NCI-H146 (cell line): ENCODE measurements at places on chromosomes 3 and 15.

GRCh38 chr3:190588570-190588969 is 74.7 kb downstream of the IL1RAP start:
- no peak for DNase-seq

DNA sequence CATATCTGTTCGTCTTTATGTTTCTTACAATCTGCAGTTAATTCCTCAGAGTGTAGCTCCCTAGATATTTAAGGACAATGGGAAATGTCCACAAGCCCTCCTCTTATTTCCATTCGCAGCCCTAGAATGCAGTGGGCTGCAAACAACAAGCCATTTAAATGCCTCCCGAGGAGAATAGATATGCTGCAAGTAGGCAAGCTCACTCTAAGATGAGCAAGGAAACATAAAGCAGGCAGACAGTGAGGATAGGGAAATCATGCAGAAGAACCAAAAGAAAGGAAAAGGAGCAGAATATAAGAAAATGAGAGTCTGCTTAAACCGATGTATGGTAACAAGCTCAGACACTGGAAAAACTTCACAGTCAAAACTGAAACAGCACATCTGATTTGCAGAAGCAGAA is 561.9 kb downstream of the GBE1 start:
- no peak for DNase-seq

DNA sequence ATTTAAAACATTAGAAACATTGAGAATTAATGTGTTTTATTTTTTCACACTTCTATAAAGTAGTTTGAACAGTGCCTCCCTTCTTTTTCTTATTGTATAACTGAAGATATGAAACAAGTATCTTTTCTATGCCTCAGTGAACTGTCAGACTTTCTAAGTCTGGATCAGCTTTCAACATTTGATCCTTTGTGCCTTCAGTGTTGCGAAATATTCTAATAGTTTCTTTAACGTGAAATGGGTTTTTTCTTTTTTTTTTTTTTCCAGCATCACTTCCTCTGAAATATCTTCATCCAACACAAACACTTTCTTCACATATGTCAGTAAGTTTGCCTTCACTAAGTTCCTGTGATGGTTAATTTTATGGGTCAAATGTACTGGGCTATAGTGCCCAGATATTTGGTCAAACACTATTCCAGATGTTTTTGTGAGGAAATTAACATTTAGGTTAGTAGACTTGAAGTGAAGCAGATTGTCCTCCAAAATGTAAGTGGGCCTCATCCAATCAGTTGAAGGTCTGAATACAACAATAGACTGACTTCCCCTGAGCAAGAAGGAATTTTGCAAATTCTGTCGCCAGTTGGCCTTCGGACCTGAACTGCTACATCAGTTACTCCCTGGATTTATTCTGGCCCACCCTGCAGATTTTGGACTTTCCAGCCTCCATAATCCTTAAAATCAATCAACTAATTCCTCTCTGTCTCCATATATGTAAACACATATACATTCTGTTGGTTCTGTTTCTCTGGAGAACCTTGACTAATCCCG is 6.4 kb upstream of the CPOX start:
- DNase-seq: no peak

GRCh38 chr15:64315216-64315615 is 40.8 kb downstream of the CSNK1G1 start:
- DNase-seq: no peak

DNA sequence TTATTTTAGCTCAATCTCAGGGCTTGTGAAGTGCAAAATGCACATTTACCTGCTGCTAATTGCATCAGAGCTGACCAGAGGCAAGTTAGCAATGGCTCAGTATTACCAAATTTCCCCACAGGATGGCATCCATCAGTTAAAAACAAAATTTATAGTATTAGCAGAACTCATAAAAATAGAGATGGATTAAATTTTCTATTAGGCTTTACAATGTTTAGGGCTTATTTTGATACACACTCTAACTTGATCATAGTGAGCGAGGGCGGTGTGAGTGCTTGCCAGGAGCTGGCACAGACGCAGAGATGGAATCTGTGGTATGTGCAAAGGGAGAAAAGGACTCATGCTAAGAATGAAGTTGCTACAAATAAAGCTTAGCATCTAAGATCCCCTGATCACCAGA is 241.0 kb downstream of the NSUN3 start:
- DNase-seq: no peak

DNA sequence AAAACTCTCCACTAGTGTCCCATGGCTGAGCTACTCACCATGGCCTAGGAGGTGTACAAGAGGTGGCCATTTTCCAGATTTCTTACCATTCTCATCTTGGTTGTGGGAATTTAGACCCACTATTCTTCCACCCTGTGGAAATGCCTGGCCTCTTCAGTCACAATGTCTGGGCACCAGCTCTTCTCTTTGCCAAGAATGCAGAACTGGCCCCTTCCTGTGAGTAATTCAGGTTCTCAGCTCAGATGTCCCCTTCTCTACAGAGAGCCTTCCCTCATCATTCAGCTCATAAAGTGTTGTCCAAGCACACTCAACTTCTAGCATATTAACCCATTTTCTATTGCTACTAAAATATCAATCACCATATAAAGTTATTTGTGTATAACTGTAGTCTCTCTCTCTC is 575.5 kb upstream of the KCNMB2 start:
- no peak for DNase-seq

DNA sequence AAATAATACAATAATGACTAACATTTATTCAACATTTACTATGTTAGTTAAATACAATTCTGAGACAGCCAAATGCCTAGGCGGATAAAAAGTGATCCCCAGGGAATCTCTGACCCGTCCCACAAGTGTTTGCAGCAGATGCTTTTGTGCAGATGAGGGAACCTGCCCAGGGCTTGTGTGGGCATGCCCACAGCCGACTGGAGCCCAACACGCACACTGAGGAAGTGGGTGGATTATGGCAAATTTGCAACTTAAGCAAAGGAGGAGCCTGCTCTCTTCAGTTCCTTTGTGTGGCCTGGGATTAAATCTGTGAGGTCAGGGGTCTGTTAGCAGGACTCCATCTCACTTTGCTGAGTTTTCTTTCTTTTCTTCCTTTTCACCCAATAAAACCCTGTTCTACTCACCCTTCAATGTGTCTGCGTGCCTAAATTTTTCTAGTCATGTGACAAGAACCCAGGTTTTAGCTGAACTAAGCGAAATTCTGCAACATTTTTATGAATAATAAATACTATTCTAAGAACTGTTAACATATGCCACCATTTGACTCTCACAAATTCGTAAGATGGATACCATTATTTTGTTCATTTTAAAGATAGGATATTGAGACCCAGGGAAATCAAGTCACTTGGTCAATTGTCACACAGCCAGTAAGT is 13.9 kb upstream of the RTP1 start:
- DNase-seq: no peak

- no peak for DNase-seq
Measured at GRCh38 chr3:149582395-149582794, 75.4 kb downstream of the WWTR1 start.

- no peak for DNase-seq
Measured at GRCh38 chr3:100966049-100966491, 27.2 kb downstream of the ABI3BP start.

DNA sequence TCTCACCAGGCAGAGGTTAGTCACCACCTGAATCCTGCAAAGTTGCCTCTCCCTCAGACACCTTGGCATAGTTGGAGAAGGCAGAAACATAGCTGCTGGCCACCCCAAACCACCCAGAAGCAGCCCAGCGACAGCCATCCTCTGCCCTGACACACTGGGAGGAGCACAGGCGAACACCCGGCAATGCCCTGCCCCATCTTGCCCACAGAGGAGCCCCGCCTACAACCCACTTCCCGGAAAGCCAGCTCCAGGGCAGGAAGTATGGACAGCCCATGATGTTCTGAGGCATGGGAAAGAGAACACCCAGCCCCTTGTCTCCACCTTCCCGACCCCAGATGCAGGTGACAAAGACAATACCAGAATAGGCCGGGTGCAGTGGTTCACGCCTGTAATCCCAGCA is 12.6 kb upstream of the SHISA5 start:
- no peak for DNase-seq

- no peak for DNase-seq
Measured at GRCh38 chr3:33364531-33365128, 75.6 kb downstream of the UBP1 start.

GRCh38 chr3:101828691-101829436 is 20.4 kb upstream of the NFKBIZ start:
- no peak for DNase-seq

DNA sequence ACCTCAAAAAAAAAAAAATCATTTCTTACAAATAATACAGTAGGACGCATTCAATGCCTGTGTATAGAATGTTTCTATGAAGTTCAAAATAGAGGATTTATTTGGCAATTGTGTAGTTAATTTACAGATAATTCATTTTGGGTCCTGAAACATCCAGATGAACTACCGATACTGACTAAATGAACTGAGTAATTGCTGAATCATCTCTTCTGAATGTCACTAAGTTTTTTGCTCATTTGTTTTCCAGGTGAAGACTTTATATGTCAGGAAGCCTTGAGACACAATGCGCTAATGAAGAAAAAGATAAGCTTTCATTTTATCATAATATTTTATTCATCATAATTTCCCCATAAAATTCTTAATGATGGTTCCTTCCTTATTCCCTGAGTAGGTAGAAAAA is 39.7 kb downstream of the PCOLCE2 start:
- DNase-seq: no peak

DNA sequence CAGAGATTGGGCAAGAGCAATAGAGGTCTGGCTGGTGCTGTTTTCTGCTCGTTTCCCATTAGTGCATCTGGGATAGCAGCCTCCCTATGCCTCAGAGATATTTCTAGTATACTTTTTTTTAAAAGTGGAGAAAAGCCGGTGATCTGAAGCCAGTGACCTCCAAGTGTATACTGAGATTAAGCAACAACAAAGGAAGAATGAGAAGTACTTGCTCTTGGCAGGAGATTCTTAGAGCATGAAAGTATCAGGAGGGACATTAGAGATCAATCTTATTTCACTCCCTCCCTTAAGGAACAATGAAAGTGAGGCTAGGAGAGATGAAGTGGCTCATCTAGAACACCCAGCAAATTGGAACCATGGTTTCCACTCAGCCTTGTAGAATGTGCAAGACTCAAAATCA is 423.3 kb downstream of the SOX2 start:
- DNase-seq: no peak

- DNase-seq: no peak
Measured at GRCh38 chr3:153061938-153062528, 100.0 kb upstream of the RAP2B start.

GRCh38 chr3:41031401-41031800 is 167.9 kb upstream of the CTNNB1 start:
- DNase-seq: no peak

DNA sequence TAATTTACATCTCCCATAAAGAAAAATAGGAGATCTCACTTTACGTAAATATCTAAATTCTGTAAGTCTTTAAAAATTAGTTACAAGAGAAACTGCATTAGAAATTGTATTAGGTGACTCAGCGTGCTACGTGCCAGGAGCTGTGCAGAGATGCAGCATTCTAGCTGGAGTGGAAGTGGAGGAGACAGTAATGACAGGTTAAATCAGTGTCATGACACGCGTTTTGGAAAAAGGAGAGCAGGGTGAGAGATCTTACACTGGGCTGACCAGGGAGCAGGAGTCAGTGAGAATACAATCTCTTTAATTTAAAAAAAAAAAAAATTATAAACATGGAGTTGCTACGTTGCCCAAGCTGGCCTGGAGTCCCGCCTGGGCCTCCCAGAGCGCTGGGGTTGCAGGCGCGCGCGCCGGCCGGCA is 635 bp downstream of the TUBGCP5 start:
- DNase-seq: peak; percentile 29

DNA sequence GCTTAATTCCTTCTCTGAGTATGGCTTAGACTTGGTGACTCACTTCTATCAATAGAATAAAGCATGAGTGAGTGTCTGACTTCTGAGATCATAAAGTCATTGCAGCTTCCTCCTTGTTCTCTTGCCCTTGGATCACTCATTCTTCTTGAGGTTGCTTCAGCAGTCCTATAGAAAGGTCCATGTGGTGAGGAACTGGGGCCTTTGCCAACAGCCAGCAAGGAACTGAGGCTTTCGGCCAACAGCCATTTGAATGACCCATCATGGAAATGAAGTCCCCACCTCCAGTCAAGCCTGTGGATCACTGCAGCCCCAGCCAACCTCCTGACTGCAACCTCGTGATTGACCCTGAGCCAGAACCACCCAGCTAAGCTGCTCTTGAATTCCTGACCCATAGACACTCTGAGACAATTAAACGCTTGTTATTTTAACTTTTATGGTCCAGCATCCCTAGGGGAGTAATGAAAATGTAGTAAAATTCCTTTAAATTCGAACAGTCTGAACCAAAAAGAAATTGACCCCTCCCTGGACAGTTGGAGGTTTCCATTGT is 84.5 kb downstream of the WDR76 start:
- DNase-seq: no peak

DNA sequence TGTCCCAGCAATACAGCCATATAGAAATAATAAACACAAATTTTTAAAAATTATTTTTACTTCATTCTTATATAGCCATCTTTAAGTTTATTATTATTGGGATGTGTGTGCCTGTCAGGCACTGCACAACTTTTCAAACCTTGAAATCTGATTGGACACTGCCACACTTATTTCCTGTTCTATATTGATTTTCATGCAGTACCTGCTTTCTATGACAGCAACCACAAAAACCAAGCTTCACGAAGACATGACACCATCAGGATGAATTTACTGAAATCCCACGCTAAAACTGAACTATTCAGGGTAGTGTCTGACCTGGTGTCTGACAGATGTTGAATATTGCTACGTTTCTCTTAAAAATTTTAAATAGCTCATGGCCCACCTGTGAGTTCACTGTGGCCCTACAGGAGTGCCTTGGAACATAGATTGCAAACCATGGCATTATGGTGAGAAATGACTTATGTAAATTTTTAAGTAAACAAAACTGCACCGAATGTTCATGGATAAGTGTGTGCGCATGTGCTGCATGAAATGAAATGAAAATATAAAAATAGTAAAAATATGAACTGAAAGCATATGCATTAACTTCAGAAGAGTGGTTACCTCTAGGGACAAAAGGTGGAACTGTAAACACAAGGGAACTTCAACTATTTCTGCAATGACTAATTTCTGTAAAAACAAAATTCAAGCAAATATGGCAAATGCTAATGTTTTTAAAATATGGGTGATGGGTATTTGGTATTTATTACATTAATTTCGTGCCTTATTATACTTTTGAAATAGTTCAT is 152.3 kb downstream of the ZBTB20 start:
- no peak for DNase-seq

GRCh38 chr15:31461375-31461774 is 134.7 kb downstream of the KLF13 start:
- DNase-seq: no peak

DNA sequence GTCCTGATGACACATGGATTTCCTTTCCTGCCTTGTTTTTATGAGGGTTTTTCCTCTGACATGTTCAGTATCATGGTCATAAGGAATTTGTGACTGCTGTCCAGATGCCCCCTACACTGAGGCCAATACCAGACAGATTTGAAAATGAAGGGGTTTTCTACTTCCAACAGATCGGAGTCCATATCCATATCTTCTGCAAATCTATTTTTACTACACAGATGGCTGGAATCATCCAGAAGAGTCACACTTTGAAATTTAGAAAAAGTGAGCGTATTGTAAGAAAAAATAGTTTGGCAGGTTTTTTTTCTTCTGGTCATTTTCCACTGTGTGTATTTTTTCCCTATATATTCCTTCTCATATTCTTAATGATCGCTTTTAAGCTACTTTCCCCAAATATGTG is 197.5 kb upstream of the LRRC3B start:
- no peak for DNase-seq

- DNase-seq: peak; percentile 67
Measured at GRCh38 chr15:63093486-63094205, 28.0 kb upstream of the LACTB start.
